Hair follicular keratinocyte (primary cell): ENCODE measurements at places on chromosomes 2 and 18. TPM values are rescaled to one million over a fixed set of nuclear protein-coding genes. Genes with fewer than 3 reads are reported as not detected.

Gene ITGA4
- 18.6 and 26.6 TPM in 2 replicates for total RNA-seq

Gene PJVK
- 0.53 and 0.62 TPM in 2 replicates for total RNA-seq

Gene FRZB
- total RNA-seq: 0.08 TPM in 1 of 2 replicates, not detected in the other

Gene SCN9A
- total RNA-seq: 0.15 and 0.62 TPM in 2 replicates

Gene SLC19A3
- total RNA-seq: 0.08 and 6.6 TPM in 2 replicates

Gene MC5R
- total RNA-seq: not detected in 2 replicates
